NCI-H1092 (cell line): ENCODE measurements at places on chromosomes 13 and 19.

DNA sequence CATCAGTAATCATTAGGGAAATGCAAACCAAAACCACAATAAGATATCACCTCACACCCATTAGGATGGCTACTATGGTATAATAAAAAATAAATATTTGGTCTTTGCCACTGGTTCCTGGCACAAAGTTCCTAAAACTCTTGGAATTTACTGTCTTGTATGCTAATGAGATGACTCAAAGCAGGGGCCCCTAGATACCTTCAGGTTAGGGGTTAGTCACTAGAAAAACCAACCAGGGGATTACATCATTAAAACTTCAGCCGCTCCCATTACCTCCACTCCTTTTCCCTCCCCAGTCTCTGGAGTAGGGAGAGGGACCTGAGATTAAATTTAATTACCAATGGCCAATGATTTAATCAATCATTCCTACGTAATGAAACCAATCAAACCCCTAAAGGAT, 49.6 kb downstream of the THSD1 start:
- no peak for DNase-seq

DNA sequence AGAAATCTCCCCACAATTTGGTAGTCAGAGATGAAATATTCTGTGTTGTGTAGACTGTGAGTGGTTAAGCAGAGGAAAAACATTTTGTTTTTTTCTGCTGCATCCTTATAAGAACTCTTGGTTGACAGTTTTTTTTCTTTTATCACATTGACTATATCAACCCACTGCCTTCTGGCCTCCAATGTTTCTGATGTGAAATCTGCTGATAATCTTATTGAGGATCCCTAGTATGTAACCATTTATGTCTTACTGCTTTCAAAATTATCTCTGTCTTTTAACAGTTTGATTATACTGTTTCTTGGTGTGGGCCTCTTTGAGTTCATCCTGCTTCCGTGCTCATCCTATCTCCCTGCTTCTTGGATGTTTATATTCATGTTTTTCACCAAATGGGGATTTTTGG, 316.9 kb downstream of the MTUS2 start:
- no peak for DNase-seq

DNA sequence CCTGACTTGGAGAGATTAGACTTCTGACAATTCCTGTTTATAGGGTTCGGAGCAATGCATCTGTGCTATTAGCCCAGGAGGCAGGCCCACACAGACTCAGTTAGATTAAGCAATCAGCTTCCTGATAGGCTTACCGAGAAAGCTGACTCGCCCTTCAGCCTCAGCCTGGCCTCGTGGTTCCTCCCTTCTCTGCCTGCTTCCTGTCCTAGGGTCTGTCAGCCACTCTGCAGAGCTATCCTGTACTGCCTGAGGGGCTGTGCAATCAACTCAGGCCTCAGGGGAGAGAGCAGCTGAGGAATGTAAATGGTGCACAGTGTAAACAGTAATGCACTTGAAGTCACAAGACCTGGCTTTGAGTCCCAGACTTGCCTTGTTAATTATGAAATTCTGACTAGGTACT, 30.7 kb downstream of the HTR2A start:
- DNase-seq = no peak

DNA sequence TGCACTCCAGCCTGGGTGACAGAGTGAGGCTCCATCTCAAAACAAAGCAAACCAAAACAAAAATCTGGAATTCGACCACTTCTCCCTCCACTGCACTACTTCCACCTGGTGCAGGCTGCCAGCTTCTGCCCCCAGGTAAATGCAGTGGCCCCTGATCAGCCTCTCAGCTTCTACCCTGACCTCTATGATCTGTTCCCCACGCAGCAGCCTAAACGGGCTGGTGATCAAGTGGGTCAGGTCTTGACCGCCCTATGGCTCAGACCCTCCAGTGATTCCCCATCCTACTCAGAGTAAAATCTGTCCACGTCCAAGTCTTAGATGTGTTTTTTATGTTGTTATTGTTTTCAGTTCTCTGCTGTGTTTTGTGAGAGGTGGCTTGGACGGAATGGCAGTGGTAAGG, 163.9 kb downstream of the KCTD15 start:
- no peak for DNase-seq

- DNase-seq = peak; percentile 66
These were observed at the start of gene PLIN5 for GRCh38 chr19:4534836-4535658. PLIN5 (minus strand) TSS chr19:4535224; CDS start chr19:4534074, 1,150 bp downstream.

GRCh38 chr13:30572859-30573275, 44.9 kb upstream of the USPL1 start:
- no peak for DNase-seq

GRCh38 chr19:16135430-16136127, 7.9 kb upstream of the HSH2D start:
- DNase-seq = no peak
